ENCODE measurements at places on chromosomes 1 and 21.

DNA sequence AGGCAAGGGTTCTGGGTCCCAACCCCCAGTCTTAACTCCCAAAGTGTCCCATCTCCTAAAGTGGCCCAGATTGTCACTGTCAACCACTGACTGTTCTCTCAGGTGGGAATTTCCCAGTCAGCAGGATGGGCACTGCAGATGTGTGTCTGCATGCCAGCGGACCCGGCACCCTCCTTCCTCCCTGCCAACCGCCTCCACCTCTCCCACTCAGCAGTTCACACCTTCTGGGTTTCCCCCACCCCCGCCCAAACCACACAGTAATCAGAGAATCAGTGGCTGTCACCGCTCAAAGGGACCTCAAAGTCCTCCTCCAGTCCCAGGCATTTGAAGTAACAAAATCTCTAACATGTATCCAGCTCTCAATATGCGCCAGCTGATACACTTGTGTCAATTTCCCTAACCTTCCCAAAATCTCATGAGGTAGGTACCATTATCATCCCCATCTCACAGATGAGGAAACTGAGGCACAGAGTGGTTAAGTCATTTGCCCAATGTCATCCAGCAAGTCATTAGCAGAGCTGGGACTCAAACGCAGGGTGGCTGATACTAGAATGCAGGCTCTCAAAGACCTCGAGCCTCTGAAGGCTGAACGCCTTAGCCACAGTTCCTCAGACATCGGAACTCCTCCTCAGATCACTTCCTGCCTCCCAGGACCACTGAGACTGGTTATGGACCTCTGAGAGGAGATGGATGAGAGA lies 4.8 kb downstream of the RUNX3 start:
- DNase-seq = no peak

DNA sequence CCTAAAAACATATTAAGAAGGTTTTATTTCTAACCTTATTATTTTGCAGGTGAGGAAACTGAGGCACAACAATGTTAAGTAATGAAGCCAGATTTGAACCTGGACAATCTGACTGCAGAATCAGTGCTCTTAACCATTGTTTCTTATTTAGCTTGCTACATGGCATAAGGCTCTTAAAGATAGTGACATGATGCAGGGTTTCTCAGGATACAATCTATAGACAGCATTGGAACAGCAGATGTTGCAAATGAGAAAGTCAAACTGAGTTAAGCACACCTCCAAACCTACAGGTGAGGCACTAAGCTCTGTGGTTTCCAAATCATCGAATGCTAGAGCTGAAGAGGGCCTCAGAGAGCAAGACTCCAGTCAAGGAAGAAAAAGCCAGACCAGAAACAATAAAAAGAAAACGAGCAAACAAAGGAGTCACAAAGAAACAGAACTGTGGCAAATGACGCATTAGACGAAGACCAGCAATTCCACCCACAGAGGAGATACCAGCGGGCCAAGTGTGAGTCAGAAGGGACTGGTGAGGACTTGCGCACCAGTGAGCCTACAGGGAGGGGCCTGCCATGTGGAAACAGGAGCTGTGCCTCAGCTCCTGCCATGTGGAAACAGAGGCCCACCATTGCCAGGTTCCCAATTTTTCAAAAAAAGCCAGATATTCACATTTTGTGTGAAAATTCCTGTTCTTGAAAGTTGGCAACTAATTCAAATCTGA lies 14.4 kb downstream of the CD58 start:
- no peak for DNase-seq

DNA sequence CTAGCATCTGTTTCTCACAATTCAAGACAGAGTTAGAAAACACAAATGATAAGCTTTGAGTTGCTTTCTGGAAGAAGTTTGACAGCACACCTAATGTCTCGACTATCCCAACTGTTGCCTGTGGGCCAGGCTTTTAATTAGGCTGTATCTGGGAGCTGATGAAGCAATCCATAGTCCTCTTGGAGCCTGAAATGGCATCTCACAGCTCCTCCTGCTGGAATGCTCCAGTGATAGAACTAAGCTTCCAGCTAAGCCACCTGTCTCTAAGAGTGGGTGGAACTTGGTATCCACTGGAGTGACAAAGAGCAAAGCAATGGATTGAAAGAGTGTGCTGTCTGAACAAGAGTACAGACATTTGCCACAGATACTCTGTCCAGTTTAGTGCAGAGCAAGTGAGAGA lies 605.3 kb upstream of the NR5A2 start:
- no peak for DNase-seq

DNA sequence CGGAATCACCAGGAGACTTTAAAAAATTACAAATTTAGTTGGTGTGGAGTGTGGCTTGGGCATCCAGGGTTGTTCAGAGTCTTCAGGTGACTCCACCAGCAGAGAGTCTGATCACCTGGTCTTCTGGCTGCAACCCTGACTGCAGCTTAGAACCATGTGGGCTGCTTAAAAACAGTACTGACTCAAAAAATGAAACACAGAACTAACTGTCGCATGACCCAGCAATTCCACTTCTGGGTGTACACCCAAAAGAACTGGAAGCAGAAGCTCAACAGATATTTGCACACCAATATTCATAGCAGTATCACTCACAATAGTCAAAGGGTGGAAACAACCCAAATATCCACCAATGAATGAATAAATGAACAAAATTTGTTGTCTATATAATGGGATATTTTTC lies 17.3 kb downstream of the TLR5 start:
- no peak for DNase-seq

- DNase-seq = no peak
Observed at GRCh38 chr21:16002874-16003466, 273.2 kb downstream of the USP25 start.

DNA sequence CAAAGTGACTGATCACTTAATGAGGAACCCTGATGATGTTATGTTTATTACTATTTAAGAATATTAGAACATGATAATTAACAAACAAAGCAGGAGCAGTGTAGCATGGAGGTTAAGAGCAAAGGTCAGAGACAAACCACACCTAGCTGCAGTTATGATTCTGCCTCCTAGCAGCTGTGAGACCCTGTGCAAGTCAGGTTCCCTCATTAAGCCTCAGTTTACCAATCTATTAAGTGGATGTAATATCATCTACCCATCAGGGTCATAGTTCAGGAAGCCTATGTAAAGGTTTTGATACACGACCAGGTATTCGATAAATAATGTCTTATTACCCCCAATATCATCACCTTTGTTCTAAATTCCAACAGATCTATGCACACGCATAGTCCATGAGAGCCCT lies 32.0 kb downstream of the DUSP10 start:
- no peak for DNase-seq

DNA sequence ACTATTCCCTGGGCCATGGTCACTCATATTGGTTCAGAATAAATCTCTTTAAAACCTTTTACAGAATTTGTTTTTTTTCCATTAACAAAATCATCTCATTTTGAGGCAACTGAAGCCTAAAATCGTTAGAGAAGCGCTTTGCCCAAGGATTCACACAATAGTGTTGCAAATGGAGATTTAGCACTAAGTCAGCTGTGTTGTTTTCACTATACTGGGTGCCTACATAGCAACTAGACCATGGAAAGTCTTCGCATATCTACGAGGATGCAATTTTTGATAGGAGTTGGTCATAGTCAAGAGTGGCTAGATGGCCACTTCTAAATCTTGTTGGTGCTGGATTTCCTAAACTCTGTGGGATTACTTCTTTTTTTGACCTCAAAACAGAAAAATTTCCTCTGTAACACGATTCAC lies 530 bp upstream of the TIPRL start:
- peak; percentile 8 for DNase-seq

DNA sequence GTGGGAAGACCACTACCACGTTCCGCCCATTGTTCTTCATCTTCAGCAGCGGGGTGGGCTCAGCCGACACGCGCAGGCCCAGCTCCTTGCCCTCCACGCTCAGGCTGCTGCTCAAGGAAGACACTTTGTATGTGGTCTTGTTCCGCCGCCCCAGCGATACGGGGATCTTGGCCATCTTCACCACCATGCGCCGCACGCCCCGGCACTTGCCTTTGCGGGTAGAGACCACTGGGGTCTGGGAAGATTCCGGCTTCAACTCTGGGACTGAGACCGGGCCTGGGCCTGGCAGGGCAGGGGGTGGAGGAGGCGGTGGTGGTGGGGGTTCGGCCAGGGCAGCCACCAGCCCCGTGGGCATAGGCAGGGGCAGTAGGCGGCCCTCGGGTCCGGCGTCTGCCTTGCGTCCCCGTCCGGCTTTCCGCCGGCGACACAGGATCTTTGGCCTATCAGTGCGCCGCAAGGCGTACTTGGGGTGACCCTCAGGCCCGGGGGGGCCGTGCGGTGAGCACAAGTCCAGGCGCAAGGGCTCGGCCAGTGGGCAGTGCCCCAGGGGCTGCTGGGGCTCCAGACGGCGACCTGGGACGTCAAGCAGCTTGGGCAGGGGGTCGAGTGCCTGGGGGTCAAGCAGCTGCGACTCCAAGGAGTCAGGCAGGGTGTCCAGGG lies 53.3 kb downstream of the AHDC1 start:
- DNase-seq = no peak

GRCh38 chr1:204863024-204863423 lies 7.6 kb upstream of the NFASC start:
- DNase-seq = no peak

All from RPMI8226 (cell line).